MM.1S (cell line): ENCODE measurements at places on chromosomes 3 and 15.
A peak's percentile ranks its signal among the peaks of the same experiment; 100 is the strongest.

- no peaks in the 10 kb centered on the region for H3K36me3 ChIP-seq
- H3K27me3 ChIP-seq, result no peaks in the 10 kb centered on the region; the same call in 1 of the 2 replicates
- 0 out of 2 replicates have a peak, but pooled peaks cover 4% of the 10 kb centered on the region for H3K4me1 ChIP-seq
- no peak overlapping the region for H3K4me3 ChIP-seq
- no peak for DNase-seq
- H3K27ac ChIP-seq, result no peak overlapping the region
These were observed 447.2 kb upstream of the CCDC54 start for GRCh38 chr3:106930086-106930485.

DNA sequence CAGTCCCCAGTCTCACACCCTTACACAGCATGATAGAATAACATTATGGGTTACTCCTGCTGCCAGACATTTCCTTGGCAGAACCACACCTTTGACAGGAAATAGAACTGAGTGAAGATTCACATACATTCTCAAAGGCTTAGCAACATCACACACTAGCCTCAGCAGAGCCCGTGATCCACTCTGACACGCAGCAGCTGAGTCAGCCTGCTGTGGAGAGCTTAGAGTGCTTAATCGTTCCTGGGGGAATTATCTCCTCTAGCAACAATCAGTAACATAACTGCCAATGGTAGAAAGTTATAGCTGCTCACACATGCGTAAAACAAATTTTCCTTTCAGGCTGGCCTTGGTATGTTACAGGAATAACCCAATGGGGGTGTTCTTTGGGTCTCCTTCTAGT is 382.1 kb downstream of the GAP43 start:
- H3K4me1 ChIP-seq, result no peaks in the 10 kb centered on the region
- H3K4me3 ChIP-seq, result no peak overlapping the region

- no peak overlapping the region for H3K4me3 ChIP-seq
- H3K27ac ChIP-seq, result no peak overlapping the region
- no peaks in the 10 kb centered on the region for H3K36me3 ChIP-seq
- no peak for DNase-seq
These were observed 72.7 kb downstream of the CMTM8 start for GRCh38 chr3:32310918-32311839.

DNA sequence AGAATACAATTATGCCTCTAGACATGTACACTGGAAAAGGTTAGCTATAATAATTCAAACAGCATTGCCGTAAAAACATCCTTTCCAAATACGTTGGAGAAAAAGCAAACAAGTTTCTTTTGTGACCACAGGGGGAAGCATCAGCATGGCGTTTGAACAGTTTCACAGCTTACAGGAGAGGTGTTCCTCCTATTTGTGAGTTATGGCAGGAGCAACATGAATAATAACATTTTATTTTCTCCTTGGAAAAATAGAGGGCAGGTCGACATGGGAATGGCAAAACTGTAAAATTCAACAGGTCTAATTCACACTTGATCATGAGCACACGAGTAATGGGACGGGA is 39.7 kb upstream of the GADL1 start:
- H3K27me3 ChIP-seq, result no peaks in the 10 kb centered on the region
- H3K27ac ChIP-seq, result no peak overlapping the region
- peak; percentile 39 for DNase-seq
- H3K4me3 ChIP-seq, result no peak overlapping the region
- H3K36me3 ChIP-seq, result no peaks in the 10 kb centered on the region

DNA sequence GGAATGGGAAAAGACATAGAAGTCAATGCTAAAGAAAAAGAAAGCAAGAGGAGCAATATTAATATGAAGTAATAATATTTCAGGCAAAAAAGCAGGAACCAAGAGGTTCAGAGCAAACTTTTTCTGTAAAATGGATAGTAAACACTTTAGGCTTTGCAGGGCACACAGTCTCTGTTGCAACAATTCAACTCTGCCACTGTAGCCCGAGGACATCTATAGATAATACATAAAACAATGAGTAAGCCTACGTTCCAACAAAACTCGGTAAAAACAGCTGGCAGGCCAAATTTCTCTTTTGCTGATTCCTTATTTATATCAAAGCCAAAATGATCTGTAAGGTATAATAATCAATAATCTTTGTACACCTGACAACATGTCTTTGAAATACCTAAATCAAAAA is 56.8 kb downstream of the SMAD6 start:
- no peak overlapping the region for H3K4me3 ChIP-seq
- H3K4me1 ChIP-seq, result no peaks in the 10 kb centered on the region
- no peak for DNase-seq
- H3K27me3 ChIP-seq, result peaks cover 12% of the 10 kb centered on the region; the same call in 1 of the 2 replicates
- H3K36me3 ChIP-seq, result no peaks in the 10 kb centered on the region
- H3K27ac ChIP-seq, result no peak overlapping the region

GRCh38 chr3:123153125-123154019 is 48.4 kb upstream of the SEC22A start:
- no peak overlapping the region for H3K27ac ChIP-seq
- H3K36me3 ChIP-seq, result no peaks in the 10 kb centered on the region; the same call in 1 of the 2 replicates
- no peak for DNase-seq
- H3K27me3 ChIP-seq, result no peaks in the 10 kb centered on the region
- no peak overlapping the region for H3K4me3 ChIP-seq

DNA sequence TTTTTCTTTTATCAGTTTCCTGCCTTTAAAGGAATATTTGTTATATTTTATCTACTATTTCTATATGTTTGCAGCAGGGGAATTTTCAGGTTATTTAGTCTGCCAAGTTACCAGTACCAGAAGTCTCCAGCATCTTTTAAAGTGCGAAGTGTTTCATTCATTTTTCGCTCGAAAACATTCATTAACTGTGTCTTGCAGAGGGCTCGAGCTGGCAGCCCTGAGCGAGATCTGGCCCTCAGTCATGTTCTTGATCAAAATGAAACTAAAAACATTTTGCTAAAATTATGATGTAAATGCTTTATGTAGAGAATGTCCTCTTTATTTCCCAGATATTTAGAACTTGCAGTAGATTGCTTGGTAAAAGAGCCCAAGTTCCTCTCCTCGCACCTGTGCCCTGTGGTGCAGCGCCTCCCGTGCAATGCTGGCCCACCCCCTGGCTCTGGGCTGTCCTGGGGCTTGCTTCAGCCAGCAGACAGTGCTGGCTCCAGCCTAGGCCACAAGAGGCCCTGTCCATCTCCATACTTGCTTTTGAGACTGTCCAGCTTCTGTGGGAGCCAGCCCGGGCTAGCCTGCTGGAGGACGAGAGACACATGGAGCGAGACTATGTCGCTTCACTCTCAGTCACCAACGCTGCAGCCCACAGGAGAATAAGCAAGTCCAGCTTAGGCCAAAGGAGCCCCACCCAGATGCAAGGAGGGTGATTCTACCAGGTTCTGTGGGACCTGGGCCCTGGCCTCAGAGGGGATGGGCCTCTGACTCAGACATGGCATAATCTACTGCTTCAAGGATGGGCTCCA is 71.9 kb upstream of the PRR23E start:
- no peak overlapping the region for H3K4me3 ChIP-seq
- no peak overlapping the region for H3K27ac ChIP-seq
- no peaks in the 10 kb centered on the region for H3K27me3 ChIP-seq
- no peak for DNase-seq

GRCh38 chr15:66524838-66525237 is 19.7 kb downstream of the ZWILCH start:
- no peaks in the 10 kb centered on the region; the same call in 1 of the 2 replicates for H3K36me3 ChIP-seq
- no peaks in the 10 kb centered on the region for H3K4me1 ChIP-seq
- H3K4me3 ChIP-seq, result no peak overlapping the region
- H3K27ac ChIP-seq, result no peak overlapping the region
- no peaks in the 10 kb centered on the region for H3K27me3 ChIP-seq
- DNase-seq, result no peak

DNA sequence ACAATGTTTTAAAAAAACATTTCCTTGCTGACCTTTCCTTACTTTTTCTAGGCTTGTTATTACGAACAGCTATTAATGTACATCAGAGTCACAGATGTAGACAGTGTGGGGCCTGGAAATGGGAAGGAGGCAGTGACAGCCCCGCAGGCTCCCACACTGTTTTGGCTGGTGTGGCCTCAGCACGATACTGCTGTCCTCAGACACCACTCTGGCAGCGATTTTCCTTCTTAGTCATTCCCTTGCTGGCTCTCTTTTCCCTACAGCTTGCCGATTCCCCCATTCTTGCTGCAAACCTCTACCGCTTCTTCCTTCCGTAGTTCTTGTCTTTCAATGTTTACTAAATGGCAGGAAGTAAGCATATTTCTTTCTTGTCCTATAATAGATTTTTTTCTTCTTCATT is 113.1 kb downstream of the ABI3BP start:
- H3K4me1 ChIP-seq, result no peaks in the 10 kb centered on the region
- no peak for DNase-seq
- no peaks in the 10 kb centered on the region for H3K36me3 ChIP-seq
- no peak overlapping the region for H3K4me3 ChIP-seq
- H3K27me3 ChIP-seq, result no peaks in the 10 kb centered on the region

DNA sequence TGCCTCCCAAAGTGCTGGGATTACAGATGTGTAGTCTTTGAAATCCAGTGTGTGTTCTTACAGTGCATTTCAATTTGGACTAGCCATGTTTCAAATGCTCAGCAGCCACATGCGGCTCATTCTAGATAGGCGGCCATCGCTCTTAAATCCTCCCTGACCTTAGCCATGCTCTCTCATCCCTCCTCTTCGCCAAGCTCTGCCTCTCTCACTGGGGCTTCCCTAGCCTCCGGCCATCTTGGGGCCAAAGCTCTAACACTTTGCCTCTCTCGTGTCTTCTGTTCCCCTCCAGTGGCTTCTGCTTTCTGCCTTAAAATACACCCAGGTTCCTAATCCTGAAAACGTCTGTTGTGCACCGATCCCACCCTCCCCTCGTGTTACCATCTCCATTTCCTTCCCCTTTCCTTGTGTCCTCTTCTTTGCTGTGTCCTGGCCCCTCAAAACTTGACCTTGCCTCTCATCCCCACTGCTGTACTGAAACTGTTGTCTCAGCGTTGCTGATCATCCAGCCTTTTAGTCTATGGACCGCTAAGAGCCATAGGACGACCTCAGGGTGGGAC is 1.4 kb upstream of the GHRL start:
- H3K27me3 ChIP-seq, result no peaks in the 10 kb centered on the region
- H3K4me1 ChIP-seq, result peaks cover 3% of the 10 kb centered on the region
- H3K4me3 ChIP-seq, result no peak overlapping the region
- no peak overlapping the region for H3K27ac ChIP-seq

- no peaks in the 10 kb centered on the region for H3K27me3 ChIP-seq
- no peak for DNase-seq
- H3K36me3 ChIP-seq, result no peaks in the 10 kb centered on the region
- no peak overlapping the region for H3K4me3 ChIP-seq
- no peak overlapping the region for H3K27ac ChIP-seq
- H3K4me1 ChIP-seq, result no peaks in the 10 kb centered on the region
These were observed 324.6 kb upstream of the NR2F2 start for GRCh38 chr15:96005906-96006305.

DNA sequence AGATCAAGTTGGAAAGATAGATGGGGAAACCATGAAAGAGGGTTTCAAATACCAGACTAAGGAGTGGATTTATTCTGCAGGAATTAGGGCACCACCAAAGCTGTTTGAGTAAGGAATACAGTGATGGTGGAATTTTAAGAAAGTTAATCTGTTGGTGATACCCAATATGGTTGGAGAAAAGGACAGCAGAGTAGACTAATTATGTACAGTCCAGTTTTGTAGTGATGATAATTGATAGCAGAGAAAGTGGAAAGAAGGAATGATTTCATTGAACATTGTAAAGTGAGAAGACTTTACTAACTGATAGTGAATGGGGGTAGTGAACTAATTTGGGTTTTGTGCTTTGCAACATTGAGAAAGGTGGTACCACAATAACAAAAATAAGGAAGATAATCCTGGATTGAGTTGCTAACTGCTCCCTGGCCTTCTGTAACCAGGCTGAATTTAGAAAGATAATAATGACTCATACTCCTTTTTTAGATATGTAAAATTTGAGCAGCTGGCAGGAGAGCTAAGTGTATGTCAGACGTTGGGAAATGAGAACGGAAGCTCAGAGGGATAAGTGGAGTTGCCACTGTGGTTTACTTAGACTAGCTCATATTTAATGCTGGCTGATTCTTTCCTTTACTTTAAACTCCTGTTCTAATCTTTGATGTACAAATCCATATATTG is 16.9 kb downstream of the TCAIM start:
- H3K27ac ChIP-seq, result no peak overlapping the region
- H3K4me3 ChIP-seq, result no peak overlapping the region
- no peaks in the 10 kb centered on the region for H3K36me3 ChIP-seq
- H3K27me3 ChIP-seq, result no peaks in the 10 kb centered on the region
- no peak for DNase-seq

DNA sequence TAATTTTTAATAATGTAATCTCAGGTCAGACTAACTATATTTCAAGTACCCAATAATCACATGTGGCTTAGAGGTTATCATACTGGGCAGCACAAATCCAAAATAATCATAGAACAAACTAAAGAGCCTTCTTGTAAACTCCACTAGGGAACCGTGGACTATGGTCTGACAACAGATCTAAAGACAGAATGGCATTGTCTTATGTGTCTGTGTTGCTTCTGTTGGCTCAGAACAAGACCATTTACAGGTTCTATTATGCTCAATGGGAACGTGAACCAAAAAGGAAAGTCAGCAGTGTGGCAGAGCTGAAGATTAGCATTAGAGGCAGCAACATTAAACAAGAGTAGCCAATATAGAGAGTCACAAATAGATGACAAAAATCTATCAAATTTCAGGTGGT is 74.9 kb downstream of the ETFA start:
- H3K27me3 ChIP-seq, result no peaks in the 10 kb centered on the region
- no peak for DNase-seq
- no peak overlapping the region for H3K27ac ChIP-seq

- H3K4me3 ChIP-seq, result no peak overlapping the region
- no peak for DNase-seq
- H3K27me3 ChIP-seq, result no peaks in the 10 kb centered on the region
- H3K27ac ChIP-seq, result no peak overlapping the region
- H3K36me3 ChIP-seq, result no peaks in the 10 kb centered on the region
These were observed 28.9 kb downstream of the FSTL1 start for GRCh38 chr3:120421926-120422325.

- H3K36me3 ChIP-seq, result no peaks in the 10 kb centered on the region
- no peak overlapping the region for H3K4me3 ChIP-seq
- no peaks in the 10 kb centered on the region for H3K4me1 ChIP-seq
- H3K27ac ChIP-seq, result no peak overlapping the region
- H3K27me3 ChIP-seq, result no peaks in the 10 kb centered on the region
These were observed 164.5 kb downstream of the THSD4 start for GRCh38 chr15:71279757-71280141.

DNA sequence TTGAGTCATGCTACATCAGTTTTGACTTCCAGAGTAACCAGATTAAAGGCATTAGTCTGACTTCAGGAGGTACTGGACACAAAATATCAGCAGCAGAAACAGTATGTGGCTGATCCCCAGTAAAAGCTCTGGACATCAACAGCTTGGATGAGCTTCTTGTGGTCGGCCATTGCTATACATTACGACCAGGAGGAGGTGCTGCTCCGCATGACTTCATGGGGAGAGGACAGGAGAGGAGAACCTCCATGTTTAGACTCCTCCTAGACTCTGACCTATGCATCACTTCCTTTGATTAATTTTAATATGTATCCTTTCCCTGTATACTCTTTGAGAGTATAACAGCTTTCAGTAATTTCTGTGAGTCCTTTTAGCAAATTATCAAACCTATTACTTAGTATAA is 285.6 kb upstream of the ARHGEF26 start:
- H3K27ac ChIP-seq, result no peak overlapping the region
- H3K36me3 ChIP-seq, result no peaks in the 10 kb centered on the region
- H3K27me3 ChIP-seq, result no peaks in the 10 kb centered on the region
- DNase-seq, result no peak
- no peaks in the 10 kb centered on the region for H3K4me1 ChIP-seq
